Bronchial smooth muscle cell (primary cell): ENCODE measurements at places on chromosomes 4 and X. TPM values are rescaled to one million over a fixed set of nuclear protein-coding genes. Genes with fewer than 3 reads are reported as not detected.

The DUX4 gene
- not detected in 2 replicates for total RNA-seq

The FAT4 gene
- total RNA-seq: 14.9 and 18.1 TPM in 2 replicates

The VCX2 gene
- total RNA-seq: not detected in 2 replicates

The LEF1 gene
- total RNA-seq: not detected in 2 replicates

The ETNPPL gene
- total RNA-seq: not detected in 2 replicates

The CLRN2 gene
- not detected in 2 replicates for total RNA-seq

The VCX gene
- not detected in 2 replicates for total RNA-seq

The SSX3 gene
- total RNA-seq: not detected in 2 replicates

The ODAPH gene
- total RNA-seq: not detected in 2 replicates

The CD99L2 gene
- 36.7 and 38.1 TPM in 2 replicates for total RNA-seq

The CFAP299 gene
- total RNA-seq: 5.4 and 8.3 TPM in 2 replicates

The NCAPG gene
- total RNA-seq: 1.4 and 4.7 TPM in 2 replicates

The FDCSP gene
- total RNA-seq: not detected in 2 replicates

The STPG2 gene
- total RNA-seq: 0.16 TPM in 1 of 2 replicates, not detected in the other

The ZNF518B gene
- total RNA-seq: 23.8 and 26.4 TPM in 2 replicates

The CFI gene
- total RNA-seq: 1.8 and 4.9 TPM in 2 replicates

The ADGRL3 gene
- not detected in 2 replicates for total RNA-seq

The HAUS7 gene
- total RNA-seq: 6.9 and 12.3 TPM in 2 replicates

The CXCL3 gene
- 0.86 and 3.0 TPM in 2 replicates for total RNA-seq

The UGT2B17 gene
- not detected in 2 replicates for total RNA-seq

The CDKL2 gene
- 1.2 and 1.3 TPM in 2 replicates for total RNA-seq

The S100G gene
- not detected in 2 replicates for total RNA-seq

The NXT2 gene
- 8.1 and 8.7 TPM in 2 replicates for total RNA-seq

The TRAM1L1 gene
- total RNA-seq: 2.2 and 3.3 TPM in 2 replicates

The CDKN2AIP gene
- 10.9 and 11.5 TPM in 2 replicates for total RNA-seq

The C4orf36 gene
- 1.1 and 2.1 TPM in 2 replicates for total RNA-seq

The ABLIM2 gene
- 0.09 TPM in 1 of 2 replicates, not detected in the other for total RNA-seq

The KLHL34 gene
- total RNA-seq: not detected in 2 replicates

The CSAG1 gene
- not detected in 2 replicates for total RNA-seq

The TRIM75 gene
- not detected in 2 replicates for total RNA-seq

The DRP2 gene
- total RNA-seq: 1.9 and 2.3 TPM in 2 replicates

The HHIP gene
- 0.09 and 0.16 TPM in 2 replicates for total RNA-seq
